ENCODE measurements at places on chromosomes 3 and 15.

DNA sequence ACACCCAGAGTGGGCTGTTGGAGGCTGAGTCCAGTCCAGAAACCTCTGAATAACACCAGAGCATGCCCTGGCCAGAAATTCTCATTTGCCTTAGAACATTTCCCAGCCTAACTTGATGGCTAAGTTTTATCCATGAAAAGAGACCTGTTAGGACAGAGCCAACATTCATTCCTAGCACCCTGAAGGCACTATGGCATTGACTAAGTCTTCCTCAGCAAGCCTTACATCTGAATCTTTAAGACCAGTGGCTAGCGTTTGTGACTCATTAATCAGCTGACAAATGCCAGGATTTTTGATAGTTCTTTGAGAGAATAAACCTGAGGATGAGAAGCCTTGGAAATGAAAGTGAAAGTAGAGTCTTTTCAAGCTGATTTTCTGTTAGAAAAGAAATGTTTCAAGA is 1087.1 kb upstream of the ALCAM start:
- DNase-seq = peak; percentile 12

DNA sequence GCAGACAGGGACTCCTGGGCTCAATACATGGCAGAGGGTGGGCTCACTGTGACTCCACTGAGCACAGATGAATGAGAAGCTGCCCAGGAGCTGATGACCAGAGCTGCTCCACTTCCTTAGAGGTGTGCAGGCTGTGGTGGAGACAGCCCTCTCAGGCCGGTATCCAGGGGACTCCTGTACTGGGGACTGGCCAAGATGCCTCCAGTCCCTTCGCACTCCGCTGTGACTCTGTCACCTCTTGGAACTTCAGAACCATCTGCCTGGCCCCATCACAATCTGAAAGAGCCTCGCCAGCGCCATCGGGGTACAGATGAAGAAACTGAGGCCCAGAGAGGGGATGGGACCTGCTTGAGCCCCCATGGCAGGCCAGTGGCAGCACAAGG is 111.2 kb downstream of the ETFA start:
- DNase-seq = no peak

DNA sequence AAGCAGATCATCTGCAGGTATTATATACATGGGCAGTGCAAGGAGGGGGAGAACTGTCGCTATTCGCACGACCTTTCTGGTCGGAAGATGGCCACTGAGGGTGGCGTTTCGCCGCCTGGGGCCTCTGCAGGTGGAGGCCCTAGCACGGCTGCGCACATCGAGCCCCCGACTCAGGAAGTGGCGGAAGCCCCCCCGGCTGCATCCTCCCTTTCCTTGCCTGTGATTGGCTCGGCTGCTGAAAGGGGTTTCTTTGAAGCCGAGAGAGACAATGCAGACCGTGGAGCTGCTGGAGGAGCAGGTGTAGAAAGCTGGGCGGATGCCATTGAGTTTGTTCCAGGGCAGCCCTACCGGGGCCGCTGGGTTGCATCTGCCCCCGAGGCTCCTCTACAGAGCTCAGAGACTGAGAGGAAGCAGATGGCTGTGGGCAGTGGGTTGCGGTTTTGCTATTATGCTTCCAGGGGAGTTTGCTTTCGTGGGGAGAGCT is 639 bp downstream of the MKRN3 start:
- DNase-seq = no peak

DNA sequence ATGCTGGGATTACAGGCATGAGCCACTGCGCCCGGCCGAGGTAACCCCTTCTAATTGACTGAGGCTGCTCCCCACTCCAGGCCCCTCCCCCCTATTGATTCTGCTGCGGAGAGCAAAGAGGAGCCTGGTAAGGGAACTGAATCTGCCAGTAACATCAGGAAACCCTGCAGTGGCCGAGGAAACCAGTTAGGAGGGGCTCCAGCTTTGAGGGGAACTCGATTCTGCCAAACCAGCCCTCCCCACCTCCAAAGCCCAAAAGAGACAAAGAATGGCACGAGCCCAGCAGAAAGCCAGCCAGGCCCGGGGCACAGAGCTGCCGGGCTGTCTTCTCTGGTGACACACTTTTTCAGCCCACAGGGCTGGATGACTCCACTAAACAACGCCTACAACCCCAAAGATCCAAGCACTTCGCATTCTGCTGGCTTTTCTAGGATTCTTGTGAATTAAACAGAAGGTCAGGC is 15.0 kb upstream of the ACAD9 start:
- no peak for DNase-seq

- peak; percentile 49 for DNase-seq
These were observed 111.7 kb downstream of the NUP210 start for GRCh38 chr3:13308380-13308801.

- DNase-seq = peak; percentile 76
These were observed 27.8 kb downstream of the CA12 start for GRCh38 chr15:63353887-63354286.

GRCh38 chr3:9147215-9147895 is 102.1 kb downstream of the SRGAP3 start:
- no peak for DNase-seq

DNA sequence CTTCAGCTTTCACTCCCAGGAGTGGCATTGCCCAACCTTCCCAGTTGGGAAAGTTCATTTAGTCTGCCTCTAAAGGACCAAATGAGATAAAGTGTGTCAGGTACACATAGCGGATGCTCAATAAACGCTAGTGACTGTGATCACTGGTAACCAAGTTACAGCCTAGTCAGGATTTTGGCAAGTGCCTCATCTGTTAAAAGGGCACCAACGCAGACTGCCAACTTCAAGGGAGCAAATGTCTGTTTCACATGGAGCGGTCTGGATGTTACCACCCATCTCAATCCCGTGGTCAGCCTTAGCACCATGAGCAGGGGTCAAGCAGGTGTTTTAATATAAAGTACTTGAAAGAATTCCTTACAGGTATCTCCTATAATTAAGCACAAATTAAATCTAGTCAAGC is 22.7 kb downstream of the SLCO3A1 start:
- no peak for DNase-seq

DNA sequence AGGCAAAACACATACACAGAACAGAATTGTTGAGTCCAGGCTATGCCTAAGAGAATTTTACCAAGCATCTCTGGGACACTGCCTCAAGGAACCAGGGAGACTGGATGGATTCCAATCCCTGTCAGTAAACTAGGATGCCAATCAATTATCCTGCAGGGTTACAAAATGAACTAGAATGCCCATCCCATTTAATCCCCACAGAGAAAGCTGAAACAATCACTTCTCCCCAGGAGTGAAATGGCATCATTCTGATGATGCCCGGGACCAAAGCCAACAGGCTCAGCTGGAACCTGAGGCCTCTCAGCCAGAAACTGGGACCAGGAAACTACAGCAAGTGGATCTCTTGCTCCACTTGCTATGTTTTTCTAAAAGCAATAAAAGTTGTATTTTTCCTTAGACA is 130.0 kb upstream of the TJP1 start:
- no peak for DNase-seq

DNA sequence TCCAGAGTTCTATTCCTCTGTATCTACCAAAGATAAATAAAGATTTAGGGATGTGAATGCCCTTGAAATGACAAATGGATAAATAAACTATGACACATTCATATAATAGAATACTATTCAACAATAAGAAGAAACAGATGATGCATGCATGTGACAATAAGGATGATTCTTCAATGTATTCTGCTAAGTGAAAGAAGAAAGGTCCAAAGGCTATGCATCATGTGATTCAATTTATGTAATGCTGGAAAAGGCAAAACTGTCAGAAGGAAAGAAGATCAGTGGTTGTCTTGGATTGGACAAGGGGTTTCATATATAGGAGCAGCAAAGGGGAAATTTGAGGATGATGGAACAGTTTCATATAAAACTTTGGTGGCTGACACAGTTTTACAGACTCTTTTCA is 32.6 kb upstream of the CHRNA7 start:
- DNase-seq = no peak

- DNase-seq = no peak
These were observed 303.0 kb downstream of the ADAMTS17 start for GRCh38 chr15:100038736-100039135.

- no peak for DNase-seq
These were observed 44.0 kb downstream of the TM2D3 start for GRCh38 chr15:101608201-101608600.

DNA sequence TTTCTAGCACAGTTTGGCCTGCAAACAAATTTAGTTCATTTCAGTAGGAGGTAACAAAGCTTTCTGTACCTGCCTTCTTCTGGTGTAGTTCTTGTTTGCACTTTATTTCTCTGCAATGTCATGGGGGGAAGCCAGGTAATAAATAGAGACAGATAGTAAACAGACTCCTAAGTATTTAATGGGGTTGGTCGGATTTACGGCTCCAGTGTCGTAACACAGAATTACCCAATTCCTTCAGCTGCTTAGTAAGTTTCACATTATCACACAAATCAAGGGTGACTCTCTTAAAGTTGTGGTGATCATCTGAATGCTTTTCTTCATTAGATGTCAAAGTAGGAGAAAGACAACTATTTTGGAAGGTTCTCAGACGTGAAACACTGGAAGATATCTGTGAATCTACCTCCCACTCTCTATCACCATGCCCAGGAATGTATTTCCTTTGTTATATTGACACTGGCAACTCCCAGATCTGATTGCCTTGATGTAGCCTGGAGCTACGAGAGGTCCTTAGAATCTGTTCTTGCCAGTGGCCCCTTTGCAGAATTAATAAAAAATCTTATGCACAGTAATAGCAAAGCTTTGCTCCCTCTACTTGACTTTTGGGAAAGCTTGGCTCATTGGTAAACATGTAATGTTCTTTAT is 25.0 kb upstream of the TMC3 start:
- DNase-seq = no peak

DNA sequence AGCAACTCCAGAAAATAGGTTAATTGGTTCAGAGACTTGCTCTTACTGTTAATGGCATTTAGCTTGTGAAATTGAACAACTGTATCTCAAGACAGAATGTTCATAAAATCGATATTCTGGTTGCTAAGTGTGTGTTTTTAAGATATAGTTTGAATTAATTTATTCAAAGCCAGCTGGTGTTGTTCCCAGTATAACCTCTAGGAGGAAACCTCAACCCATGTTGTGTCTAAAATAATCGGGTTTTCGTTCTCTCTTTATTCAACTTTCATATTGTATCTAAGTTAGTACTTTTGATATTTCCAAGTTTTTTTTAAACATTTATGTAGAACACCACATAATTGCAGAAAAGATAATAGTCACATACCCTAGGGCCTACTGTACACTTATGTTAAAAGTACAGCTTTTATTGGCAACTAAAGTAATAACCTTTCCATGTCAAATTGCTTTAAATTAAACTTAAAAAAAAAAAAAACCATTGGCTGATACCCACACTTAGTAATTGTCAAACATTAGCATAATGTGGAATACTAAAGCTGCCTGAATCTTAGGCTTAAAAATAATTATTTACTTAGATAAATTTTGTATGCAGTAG is 90.9 kb downstream of the SAMMSON start:
- peak; percentile 13 for DNase-seq

- DNase-seq = no peak
These were observed 68.6 kb upstream of the ITGA11 start for GRCh38 chr15:68500363-68501258.

- peak; percentile 24 for DNase-seq
These were observed 81.8 kb downstream of the USP13 start for GRCh38 chr3:179734497-179735281.

GRCh38 chr3:9615003-9615628 is 34.2 kb upstream of the MTMR14 start:
- peak; percentile 1 for DNase-seq

- no peak for DNase-seq
These were observed 218.2 kb upstream of the NAALADL2 start for GRCh38 chr3:174640932-174641331.

GRCh38 chr15:74229686-74230085 is 6.4 kb upstream of the CCDC33 start:
- no peak for DNase-seq

DNA sequence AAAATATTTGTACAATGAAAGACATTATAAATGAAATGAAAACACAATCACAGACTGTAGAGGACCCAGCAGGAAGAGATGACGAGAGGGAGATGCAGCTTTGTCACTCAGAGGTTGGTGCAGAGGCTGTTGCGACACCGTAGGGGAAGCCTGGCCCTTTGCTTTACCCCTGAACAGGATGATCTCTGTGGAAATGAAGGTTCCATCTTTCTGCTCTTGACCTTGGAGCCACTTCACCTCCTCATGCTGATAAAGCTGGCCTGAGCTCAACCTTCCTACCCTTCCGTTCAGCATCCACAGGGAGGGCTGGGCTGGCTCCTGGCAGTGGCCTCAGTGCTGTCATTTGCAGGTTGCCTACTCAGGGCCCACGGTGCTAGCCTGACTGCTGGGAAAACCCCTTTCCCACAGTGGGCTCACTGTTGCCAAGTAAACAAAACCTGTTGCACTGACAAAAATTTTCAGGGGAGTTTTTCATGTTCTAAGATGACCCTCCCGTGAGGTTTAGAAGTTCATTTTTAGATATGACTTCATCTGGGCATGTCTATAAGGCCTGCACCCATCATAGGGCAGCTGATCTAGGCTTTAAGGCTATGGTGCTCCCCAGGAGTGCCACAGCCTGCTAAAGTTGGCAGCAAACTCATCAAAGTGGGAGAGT is 3.0 kb upstream of the CD80 start:
- DNase-seq = no peak

- DNase-seq = peak; percentile 89
These were observed 64.2 kb upstream of the MYZAP start for GRCh38 chr15:57527382-57528091.

- no peak for DNase-seq
These were observed 8.1 kb downstream of the SPATA12 start for GRCh38 chr3:57068437-57069089.

DNA sequence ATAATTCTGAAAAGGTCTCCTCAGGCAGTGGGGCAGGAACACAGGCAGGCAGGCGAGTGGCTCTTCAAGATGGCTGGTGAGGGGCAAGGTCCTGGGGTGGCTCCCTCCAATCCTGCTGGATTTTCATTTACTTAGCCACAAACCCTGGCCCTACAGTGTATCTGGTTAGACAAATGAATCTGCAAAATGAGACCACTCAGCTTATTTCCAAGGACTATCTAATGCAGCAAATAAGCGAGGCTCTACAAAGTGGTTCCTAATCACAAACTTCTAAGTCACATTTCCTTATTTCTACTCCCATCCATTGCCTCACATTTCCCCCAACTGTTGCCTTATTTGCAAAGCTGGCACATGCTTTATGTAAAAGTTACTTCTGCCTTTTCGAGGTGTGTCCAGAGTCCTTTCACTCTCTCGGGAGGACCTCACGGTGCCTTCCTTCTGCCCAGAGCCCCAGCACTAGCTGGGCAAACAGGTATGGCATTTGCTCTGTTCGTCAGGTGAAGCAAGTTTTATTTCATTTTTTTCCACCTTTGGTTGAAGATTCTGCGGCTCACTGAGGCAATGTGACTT is 40.5 kb downstream of the CCDC12 start:
- no peak for DNase-seq

Measured in DMS53 (cell line).